Germinal center (tissue), 1 donor: ENCODE measurements at places on chromosomes 2 and 18.
A peak's percentile ranks its signal among the peaks of the same experiment; 100 is the strongest.

- peak; percentile 89 for DNase-seq
Measured at GRCh38 chr2:128317181-128317898, 1.3 kb downstream of the HS6ST1 start.

DNA sequence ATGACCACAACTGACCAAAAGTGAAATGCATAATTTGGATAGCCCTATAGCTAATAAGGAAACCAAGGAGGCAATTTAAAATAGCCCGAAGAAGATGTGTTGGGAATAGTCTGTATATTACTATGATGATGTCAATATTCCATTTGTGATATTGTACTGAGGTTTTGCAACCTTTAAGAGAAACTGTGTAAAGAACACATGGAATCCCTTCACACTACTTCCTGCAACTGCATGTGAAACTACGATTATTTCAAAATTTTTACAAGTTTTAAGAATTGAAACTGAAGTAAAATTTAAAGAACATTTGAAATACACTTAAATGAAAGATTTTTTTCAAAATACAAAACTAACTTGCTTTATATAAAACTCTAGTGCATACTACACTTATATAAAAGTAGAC lies 504.3 kb upstream of the ID2 start:
- DNase-seq = no peak

- no peak for DNase-seq
Measured at GRCh38 chr18:45991788-45992187, 24.7 kb upstream of the EPG5 start.

DNA sequence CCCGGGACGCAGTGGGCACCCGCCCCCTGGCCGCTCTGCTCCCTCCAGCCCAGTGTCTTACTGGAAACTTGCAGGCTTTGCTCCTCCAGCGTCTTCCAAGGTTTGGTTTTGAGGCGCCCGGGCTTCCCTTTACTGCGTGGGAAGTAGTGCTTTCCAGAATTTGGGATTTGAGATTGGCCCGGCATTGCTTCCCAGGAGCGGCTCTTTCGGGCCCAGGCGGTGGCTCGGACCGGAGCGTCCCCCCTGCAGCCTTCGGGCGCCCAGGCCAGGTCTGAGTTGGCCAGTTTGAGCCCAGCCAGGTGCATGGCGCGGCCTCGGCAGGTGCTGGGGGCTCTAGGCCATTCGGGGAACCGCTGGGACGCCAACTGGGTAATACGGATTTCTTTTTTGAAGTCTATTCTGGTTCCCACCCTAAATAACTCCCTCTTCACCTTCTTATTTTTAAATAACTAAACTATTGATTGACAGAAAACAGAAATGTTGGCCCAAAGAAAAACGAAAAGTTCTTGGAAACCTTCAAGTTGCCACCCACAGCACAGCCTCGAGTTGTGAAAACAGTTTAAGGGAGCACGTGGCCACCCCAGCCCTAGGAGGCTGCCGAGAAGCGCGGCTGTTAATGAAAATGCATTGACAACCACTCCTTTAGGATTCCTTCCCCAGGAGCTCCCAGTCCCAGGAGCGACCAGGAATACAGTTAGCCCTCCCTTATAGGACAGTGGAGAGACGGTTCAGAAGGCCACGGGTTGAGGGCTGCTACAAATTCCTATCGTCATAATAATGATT lies 766 bp downstream of the SNTG2 start:
- no peak for DNase-seq

- DNase-seq = no peak
Measured at GRCh38 chr18:59743566-59743965, 46.3 kb upstream of the CCBE1 start.

DNA sequence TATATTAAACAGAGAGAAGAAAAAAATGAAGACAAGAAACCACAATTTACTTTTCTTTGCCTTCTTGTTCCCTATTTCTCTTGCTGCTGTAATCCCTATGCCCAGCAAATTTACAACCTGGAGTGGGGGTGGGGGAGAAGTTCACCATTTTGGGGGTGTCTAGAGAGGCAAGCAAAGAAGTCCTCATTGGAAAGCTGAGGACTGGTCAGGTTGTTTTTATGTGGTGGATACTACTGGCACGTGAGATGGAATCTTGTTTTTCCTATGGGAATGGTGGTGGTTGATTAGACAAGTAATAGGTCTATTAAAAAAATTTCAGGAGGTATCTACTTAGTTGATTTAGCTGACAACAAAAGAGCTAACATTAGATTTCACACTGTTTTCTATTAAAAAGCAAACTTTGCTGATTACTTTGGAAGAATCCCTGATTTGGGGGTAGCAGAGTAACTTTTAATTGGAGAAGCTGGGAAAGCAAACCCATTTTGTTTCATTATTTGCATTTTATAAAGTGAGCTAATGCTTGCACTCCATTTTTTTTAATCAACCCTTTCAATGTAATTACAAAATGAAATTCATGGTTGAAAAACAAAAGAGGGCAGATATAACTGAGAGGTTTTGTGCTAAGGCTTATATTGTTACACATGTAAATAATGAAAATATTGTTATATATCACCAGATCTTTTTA lies 6.0 kb downstream of the POU3F3 start:
- DNase-seq = no peak

GRCh38 chr2:200615247-200615646 lies 29.4 kb downstream of the AOX1 start:
- no peak for DNase-seq

GRCh38 chr2:224638301-224638823 lies 53.2 kb upstream of the CUL3 start:
- peak; percentile 79 for DNase-seq

GRCh38 chr2:101356055-101356454 lies 31.2 kb downstream of the CREG2 start:
- DNase-seq = no peak

GRCh38 chr2:234269769-234270204 lies 219.3 kb downstream of the SPP2 start:
- no peak for DNase-seq

- no peak for DNase-seq
Measured at GRCh38 chr2:226631671-226632070, 167.9 kb downstream of the IRS1 start.

DNA sequence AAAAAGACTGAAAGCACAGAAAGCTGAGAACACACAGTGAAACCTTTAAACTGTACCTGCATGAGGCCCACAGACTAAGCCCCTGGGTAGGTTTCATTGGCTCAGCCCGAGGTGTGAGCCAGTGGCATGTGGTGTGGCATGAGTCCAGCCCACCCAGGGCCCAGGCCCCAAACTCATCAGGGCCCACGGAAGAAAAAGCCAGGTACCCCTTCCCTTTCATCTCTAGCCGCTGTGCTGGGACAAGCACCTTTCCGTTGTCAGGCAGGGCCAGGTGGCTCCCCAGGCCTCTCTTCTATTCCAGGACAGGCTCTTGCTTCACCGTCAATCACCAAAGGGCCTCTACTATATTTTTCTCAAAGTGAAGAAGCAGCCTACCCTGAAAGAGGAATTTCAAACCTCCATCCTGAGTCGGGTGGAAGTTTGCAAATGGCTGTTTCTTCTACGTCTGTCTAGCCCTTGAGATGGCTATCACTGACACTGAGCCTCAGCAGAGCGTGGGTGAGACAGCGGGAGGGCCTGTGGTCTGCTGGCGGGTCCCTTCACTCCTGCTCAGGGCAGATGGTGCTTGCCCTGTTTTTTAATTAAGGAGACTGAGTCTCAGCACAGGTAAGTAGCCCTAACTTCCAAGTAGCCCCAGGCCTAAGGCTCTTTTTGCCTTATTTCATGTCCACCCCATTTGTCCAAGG lies 8.6 kb downstream of the DNAJB2 start:
- no peak for DNase-seq

DNA sequence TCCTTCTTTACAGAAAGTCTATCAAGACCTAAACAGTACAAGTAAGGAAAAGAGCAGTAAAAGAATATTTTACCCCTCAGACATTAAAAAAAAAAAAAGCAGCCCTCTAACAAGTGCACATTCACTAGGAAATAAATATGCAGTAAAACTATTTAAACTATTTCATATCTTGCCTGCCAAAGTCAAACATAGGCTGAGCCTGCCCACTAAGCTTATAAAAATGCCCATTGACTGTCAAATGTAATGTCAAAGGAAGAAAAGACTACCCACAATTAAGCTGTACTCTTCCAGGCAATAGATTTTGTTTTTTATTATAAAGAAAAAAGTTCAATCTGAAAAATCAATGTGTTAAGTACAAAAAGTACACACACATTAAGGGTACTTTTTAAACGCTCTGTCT lies 11.8 kb downstream of the ALS2 start:
- no peak for DNase-seq

- DNase-seq = no peak
Measured at GRCh38 chr2:29527947-29528346, 393.4 kb downstream of the ALK start.

DNA sequence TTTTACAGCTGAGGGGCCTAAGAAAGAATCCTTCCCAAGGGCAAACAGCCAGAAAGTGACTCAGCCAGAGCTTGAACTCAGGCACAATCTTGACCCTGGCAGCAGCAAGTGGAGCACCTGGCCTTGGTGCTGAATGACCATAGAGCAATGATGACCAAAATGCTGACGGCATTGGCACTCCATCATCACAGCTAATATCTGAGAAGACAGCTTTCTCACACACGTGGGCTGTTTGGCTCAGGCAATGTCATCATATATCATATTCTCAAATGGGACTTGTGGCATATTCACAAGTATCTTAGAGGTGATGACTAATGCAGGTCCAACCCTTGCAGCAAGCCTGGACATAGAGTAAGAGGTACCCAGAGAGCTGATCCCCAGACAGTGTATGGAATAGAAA lies 443.9 kb upstream of the MYT1L start:
- no peak for DNase-seq

- no peak for DNase-seq
Measured at GRCh38 chr2:157696036-157696435, 67.4 kb upstream of the ACVR1C start.

DNA sequence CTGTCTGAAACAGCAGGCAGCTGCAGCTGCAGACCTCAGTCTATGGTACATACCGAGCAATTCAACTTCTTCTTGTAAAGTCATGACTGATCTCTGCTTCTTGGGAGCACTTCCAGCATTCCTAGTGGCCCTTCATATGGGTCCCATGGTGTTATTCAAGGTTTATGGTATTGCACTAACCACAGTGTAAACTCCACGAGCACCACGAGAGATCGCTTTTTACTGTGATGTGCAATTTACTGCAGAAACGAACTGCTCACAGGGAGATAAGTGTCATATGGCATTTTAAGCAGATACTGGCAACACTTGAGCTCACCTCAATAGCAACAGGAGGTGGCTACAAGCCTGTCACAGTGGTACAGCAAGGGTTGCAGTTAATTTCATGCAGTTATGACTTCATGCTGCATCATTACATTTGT lies 38.6 kb upstream of the SH3BP4 start:
- no peak for DNase-seq

GRCh38 chr2:109419171-109419756 lies 194.5 kb downstream of the SEPTIN10 start:
- no peak for DNase-seq

DNA sequence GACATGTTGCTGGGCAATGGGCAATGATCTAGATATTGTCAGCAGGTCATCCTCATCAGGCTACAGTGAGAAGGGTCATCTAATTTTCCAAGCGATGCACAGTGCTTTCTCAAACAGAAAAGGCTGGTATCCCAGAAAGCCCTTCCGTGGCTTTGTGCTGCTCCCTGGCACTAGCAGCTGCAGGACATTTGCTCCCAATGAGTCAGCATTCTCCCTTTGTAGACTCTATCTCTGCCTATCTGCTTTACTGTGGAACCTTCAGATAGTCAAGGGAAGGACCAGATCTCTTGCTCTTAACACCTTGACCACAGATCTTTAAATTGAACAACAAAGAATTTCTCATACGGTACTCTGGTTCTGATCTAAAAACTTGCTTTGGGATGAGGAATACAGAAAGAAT lies 101.4 kb downstream of the CDH2 start:
- no peak for DNase-seq

DNA sequence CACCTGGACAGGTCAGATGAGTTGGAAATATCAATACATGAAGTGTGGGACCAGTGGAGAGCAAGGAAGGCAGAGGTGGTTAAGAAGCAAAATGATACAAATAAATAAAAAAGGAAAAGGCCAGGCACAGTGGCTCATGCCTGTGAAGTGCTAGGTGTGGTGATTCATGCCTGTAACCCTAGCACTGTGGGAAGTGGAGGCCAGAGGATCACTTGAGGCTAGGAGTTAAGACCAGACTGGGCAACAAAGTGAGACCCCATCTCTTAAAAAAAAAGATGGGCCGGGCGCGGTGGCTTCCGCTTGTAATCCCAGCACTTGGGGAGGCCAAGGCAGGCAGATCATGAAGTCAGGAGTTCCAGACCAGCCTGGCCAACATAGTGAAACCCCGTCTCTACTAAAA lies 2.9 kb downstream of the STON1 start:
- no peak for DNase-seq

DNA sequence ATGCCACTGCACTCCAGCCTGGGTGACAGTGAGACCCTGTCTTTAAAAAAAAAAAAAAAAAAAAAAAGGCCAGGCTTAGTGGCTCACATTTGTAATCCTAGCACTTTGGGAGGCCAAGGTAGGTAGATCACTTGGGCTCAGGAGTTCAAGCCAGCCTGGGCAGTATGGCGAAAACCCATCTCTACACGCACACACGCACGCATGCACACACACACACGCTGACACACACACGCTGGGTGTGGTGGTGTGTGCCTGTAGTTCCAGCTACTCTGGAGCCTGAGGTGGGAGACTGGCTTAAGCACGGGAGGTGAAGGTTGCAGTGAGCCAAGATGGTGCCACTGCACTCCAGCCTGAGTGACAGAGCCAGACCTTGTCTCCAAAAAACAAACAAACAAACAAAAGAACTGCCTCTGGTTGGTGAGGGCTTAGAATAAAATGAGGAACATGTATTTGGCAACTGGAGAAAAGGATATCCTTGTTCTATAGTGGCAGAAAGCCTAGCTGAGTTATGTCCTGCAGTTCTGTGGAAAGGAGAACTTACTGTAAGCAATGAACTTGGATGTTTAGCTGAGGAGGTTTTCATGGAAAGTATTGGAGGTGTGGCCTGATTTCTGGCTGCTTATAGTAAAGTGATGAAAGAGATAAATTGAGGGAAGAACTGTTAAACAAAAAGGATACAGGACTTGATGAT lies 34.0 kb downstream of the HAT1 start:
- DNase-seq = no peak

GRCh38 chr2:144459937-144460336 lies 60.0 kb downstream of the ZEB2 start:
- no peak for DNase-seq

- DNase-seq = no peak
Measured at GRCh38 chr2:181546086-181546485, 88.9 kb downstream of the ITGA4 start.

- DNase-seq = no peak
Measured at GRCh38 chr18:8471372-8471771, 137.9 kb upstream of the RAB12 start.

GRCh38 chr2:140436936-140437335 lies 1656.7 kb upstream of the NXPH2 start:
- DNase-seq = no peak
